AG04449 (cell line): ENCODE measurements at places on chromosomes 11 and 22.

DNA sequence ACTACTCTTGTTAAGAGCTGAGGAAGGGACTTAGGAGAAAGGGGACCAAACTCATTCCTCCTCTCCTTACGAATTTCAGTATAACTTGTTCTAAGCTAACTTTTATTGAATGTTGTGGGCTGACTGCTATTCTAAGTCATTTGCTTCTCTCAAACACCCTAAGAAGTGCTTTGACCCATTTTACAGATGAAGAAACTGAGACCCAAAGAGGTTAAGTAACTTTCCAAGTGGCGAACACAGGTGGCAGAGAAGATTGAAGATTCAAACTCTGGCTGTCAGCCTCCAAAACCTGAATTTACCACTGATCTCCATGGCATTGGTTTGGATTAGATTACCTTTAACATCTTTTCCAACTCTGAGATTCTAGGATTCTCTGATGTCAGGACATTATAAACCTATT, 52.2 kb downstream of the TIMP3 start:
- no peak for DNase-seq

GRCh38 chr22:44859641-44860040, 107.3 kb downstream of the ARHGAP8 start:
- DNase-seq = no peak

GRCh38 chr11:63922673-63923192, 5.8 kb upstream of the RCOR2 start:
- DNase-seq = no peak

GRCh38 chr11:61173456-61173855, 12.2 kb upstream of the VPS37C start:
- no peak for DNase-seq

DNA sequence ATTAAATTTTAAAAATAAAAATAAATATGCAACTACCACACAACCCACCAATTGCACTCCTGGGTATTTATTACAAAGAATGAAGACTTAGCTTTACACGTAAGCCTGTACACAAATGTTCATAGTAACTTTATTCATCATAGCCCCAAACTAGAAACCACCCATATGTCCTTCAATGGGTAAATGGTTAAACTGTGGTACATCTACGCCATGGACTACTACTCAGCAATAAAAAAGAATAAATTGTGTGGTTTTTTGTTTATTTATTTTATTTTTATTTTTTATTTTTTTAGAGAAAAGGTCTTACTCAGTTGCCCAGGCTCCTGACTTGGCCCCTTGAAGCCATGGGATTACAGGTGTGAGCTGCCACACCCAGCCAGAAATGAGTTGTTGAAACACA, 14.6 kb downstream of the GAL start:
- DNase-seq = no peak

DNA sequence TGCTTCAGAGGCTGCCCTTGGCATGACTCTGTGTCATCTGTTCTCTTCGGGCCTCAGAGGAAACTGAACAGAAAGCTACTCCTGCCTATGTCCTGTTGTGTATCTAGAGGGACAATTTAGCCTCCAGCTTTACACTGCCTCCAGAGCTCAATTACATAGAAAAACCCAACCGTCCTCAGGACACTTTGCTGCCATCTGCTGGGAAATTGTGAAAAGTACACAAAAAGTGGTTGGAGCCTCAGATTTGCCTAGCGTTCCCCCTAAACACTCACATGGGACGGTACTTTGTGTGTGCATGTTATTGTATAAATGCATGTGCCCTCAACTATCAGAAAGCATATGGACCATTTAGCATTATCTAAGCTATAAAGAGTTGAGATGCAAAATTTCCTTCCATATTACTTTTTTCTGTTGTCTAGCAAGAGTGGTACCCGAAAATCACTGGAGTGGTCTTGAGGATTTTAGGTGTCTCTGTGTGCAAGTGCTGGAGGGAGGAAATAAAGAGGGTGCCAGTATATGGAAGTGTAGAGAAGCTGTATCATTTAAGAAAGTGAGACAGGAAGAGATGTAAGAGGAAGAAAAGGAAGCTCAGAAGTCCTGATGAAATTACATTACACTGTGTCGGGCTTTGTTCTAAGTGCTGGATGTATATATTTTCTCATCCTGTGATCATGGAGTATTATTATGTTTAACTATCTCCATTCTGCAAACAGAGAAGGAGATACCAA, 8.7 kb upstream of the MS4A4E start:
- no peak for DNase-seq

DNA sequence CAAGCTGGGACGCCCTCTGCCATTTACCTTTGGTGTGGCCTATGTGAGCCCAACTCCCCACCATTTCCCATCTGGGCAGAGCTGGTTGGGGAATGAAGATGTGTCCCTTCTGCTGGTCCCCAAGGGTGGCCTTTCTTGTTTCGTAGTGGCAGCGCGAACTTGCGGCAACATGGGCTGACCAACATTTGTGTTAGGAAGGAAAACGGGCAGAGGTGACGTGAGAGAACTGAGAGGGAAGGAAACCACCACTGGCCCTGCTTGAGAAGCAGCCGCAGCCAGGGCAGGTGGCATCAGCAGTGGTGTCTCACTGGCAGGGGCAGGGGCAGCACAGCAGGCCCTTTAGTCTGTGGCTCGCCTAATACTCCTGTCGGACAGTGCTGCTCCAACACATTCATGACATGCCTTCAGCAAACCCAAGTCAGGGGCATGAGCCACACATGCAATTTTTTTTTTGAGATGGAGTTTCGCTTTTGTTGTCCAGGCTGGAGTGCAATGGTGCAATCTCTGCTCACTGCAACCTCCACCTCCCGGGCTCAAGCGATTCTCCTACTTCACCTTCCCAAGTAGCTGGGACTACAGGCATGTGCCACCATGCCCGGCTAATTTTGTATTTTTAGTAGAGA, 29.9 kb downstream of the LRRC74B start:
- no peak for DNase-seq

GRCh38 chr11:113289431-113290187, 24.8 kb upstream of the TTC12 start:
- DNase-seq = no peak

GRCh38 chr22:41305646-41306045, 4.3 kb downstream of the ZC3H7B start:
- DNase-seq = no peak

- DNase-seq = no peak
Measured at GRCh38 chr22:27110665-27111451, 453.5 kb downstream of the MIAT start.

DNA sequence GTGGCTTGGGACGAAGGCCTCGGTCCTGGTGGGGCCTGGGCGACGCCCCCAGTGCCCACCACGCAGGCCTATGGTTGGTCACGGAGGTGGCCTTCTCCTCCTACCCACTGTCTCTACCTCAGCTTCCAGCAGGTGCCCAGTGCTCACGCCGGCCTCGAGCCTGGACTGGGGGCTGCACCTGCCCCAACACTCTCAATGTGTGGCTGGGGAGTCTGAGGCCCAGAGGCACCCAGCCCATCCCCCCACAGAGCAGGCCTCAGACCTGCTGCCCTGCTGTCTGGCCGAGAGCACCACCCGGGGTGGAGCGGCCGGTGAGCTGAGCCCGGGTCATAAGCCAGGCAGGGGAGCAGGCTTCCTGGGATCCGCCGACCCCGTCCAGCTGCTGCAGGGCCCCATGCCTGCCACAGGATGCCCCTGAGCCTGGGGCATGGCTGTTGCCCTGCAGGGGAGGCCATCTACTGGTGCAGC, 28.6 kb upstream of the MUC5AC start:
- no peak for DNase-seq

- DNase-seq = no peak
Measured at GRCh38 chr11:64881476-64881875, 3.1 kb upstream of the EHD1 start.

DNA sequence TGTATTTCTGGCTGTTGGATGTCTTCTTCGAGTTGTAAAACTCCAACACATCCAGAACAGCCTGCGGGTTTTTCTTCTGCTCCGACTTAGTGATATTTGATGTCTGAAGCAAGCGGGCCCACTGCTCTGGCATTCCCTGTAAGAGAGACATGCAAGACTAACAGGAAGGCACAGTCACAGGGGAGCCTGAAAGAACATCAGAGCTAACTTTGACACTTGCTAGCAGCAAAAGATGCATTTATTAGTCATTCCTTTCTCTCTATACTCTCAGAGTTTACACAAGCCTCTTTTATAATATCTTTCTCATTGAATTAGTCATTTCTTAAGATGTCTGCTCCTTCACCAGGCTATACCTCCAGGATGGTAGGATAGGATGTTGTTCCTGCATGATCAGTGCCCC, 77.8 kb upstream of the GDPD4 start:
- no peak for DNase-seq

DNA sequence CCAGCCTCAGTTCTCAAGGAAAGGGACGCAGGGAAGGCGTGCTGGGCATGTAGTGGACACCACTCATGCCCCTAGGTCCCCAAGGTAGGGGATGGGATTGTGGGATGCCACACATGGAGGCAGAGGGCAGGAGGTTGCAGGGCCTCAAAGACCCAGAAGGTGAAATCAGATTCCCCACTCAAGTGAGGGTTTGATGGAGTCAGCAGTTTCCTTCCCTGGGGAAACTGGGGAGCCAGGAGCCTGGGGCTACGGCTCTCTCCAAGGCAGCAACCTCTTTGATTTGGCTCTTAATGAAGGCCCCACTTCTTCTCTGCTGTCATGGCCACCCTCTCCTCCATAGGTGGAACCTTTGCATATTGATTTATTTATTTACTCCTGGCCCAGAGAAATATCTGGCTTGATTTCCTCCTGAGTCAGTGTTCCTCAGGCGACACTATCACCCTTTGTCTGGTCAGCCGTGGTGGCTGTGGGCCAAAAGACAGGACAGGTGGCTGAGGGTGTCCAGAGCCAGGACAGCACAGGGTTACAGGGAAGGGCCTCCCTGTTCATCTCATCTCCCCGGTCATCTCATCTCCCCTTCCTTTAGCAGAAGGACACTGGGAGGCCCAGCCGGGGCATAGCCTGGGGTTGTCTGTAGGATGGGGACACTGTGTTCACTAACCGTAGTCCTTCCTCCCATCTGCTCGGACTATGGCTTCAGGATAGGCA, 9.6 kb downstream of the GNAZ start:
- no peak for DNase-seq

DNA sequence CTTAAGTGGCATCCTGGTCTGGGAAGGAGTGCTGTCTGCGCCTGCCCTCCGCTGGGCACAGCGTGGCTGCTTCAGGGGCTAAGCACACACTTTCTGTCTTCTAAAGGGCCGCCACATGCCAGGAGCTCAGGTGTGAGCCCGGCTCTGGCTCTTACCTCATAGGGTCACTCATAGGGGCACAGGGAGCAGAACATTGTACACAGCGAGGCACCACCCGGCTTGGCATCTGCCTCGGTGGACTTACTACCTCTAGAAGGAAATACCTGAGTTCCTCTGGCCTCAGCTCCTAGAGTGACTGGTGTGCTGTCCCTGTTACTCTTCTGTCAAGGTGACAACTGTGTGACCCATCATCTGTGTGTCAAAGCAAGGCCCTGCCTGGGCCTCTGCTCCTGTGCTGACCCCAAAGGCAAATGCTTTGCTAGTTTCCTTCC, 13.4 kb downstream of the NEAT1 start:
- DNase-seq = no peak

DNA sequence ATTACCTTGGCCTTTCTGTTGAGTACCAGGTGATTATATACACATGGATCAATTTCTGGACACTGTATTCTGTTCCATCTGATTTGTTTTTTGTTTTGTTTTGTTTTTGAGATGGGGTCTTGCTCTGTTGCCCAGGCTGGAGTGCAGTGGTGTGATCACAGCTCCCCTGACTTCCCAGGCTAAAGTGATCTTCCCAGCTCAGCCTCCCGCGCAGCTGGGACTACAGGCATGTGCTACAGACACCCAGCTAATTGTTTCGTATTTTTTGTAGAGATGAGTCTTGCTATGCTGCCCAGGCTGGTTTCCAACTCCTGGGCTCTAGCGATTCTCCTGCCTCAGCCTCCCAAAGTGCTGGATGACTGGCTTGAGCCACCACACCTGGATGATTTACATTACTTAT, 19.0 kb downstream of the TCIRG1 start:
- DNase-seq = no peak

DNA sequence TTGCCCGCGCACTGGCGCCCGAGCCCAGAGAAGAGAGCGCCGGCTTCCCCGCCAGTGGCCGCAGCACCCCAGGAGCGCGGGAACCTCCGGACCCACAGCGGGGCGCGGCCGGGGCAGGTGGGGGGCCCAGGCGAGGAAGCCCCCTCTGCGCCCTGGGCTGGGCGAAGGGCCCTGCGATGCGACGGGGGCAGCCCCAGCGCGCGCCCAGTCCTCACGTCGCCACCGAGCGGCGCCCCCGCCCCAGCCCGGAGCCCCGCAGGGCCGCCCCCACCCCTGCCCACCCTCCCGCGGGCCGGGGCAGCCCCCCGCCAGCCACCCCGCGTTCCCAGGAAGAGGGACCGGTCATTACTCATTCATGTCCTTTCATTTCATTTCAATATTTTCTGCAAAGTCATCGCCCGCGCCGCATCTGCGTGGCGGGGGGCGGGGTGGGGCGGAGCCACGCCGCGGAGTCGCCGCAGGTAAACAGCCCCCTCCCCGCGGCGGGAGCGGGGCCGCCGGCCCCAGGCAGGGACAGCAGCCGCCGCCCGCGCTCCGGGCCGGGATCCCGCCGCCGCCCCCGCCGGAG, 673 bp upstream of the PANX2 start:
- no peak for DNase-seq

- DNase-seq = no peak
Measured at GRCh38 chr11:74276581-74276980, 34.9 kb downstream of the P4HA3 start.

DNA sequence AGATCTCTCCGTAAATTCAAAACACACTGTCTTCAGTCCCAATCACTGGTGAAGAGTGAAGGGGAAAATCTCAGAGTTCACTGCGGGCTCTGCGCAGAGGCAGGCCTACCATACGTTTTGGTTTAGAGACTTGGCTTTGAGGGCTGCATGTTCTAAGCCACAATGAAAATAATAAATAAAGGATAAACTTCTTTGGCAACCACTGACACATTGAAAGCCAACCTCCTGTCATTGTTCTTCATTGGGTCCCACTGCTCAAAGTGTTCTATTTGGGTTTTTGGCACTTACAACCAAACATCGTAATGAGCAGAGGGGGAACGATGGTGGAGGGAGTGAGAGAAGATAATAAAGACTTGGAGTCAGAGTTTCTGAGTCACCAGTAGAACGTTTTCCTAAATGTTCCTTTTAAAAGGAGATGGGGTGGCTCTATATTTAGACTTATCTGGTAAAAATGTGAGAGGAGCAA, 472.9 kb downstream of the SOX6 start:
- DNase-seq = no peak

GRCh38 chr22:19842393-19843106, 12.1 kb downstream of the GNB1L start:
- DNase-seq = no peak
